HT-29 (cell line): ENCODE measurements at places on chromosomes 6 and 20.

DNA sequence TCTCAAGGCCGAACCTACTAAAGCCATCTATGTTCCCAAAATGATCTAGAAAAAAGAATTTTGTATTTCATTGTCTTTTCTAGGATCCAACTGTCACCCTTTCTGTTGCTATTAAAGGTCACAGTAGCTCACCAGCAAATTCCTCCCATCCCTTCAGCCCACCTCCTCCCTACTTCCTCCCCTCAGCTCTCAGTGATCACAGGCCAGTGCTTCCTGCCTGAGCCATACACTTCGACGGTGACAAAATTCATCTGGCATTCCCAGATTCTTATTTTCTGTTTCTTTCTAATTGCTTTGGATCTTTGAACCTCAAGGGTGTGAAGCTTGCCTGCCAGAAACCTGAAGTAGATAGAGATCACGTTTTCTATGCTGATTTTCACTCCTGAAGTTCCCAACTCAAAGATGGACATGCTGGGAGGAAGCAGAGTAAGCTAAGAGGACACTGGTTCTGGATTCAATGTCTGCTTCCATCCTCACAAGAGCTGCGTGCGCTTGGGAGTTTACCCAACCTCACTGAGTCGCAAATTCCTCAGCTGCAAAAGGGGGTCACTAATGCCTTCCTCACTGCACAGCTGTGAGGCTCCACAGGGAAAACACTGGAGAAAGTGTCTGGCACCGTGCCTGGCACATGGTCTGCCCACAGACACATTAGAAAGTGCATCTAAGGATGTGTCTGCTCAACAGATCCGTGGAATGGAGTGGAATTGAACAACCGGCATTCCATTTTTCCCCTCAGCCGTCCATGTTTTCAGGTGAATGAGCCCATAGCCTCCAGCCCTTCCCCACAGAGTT is 34.5 kb downstream of the MDGA1 start:
- no peak for DNase-seq

GRCh38 chr6:113172531-113172966 is 684.6 kb upstream of the MARCKS start:
- DNase-seq: no peak

GRCh38 chr6:43181621-43181941 is 415 bp upstream of the CUL9 start:
- DNase-seq: no peak

DNA sequence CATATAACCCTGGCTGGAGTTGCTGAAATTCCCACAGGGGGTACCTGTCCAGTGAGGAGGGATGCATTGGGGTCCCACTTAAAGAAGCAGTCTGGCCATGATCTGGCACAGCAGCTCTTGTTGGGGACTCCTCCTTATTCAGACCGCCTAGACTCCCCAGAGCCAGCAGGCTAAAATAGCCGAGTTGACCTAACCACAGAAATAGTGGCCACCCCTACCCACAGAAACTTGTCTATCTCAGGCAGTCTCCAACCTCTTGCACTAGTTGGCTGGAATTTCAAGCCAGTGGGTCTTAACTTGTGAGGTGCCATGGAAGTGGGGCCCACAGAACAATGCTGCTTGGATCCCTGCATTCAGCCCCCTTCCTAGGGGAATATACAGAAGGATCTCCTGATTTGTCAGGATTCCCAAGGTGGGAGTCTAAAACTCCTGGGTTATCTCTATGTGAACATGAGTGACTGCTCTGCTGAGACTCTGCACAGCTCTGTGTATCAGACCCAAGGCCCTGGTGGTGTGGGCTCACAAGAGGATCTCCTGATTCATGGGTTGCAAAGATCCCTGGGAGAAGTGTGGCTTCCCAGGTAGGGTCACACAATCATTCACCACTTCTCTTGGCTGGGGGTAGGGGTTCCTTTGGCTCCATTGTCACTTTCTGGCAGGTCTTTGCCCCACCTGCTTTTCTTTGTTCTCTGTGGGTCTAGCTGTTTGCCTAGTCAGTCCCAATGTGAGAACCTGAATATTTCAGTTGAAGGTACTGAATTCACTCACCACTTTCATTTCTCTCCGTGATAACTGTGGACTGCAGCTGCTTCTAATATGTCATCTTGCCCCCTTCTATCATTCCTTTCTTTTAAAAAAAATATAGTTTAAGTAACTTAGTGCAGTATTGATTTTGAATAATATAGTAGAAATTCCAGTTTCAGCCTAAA is 65.5 kb upstream of the CLVS2 start:
- DNase-seq: no peak
